GM18507 (cell line): ENCODE measurements at places on chromosomes 7 and 10.

- DNase-seq, result no peak
These were observed 25.1 kb downstream of the ALOX5 start for GRCh38 chr10:45399113-45399512.

DNA sequence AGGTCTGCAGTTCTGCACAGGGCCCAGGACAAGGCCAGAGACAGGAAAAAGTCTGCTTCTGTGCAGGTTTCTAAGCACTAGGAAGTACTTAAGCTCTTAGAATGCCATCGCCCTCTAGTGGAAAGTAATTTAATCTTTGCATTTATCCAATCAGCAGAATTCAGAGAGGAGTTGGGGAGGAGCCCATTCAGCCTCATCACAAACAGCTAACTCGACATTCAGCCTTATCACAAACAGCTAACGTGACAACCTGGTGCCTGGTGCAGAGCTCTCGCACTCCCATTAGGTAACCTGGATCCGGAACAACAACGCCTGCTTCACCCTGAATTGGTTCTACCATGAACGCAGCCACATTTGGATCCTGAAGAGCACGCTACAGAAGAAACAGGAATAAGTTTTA is 15.2 kb downstream of the OAT start:
- peak; percentile 42 for DNase-seq

GRCh38 chr10:82267014-82267413 is 392.0 kb downstream of the NRG3 start:
- no peak for DNase-seq

DNA sequence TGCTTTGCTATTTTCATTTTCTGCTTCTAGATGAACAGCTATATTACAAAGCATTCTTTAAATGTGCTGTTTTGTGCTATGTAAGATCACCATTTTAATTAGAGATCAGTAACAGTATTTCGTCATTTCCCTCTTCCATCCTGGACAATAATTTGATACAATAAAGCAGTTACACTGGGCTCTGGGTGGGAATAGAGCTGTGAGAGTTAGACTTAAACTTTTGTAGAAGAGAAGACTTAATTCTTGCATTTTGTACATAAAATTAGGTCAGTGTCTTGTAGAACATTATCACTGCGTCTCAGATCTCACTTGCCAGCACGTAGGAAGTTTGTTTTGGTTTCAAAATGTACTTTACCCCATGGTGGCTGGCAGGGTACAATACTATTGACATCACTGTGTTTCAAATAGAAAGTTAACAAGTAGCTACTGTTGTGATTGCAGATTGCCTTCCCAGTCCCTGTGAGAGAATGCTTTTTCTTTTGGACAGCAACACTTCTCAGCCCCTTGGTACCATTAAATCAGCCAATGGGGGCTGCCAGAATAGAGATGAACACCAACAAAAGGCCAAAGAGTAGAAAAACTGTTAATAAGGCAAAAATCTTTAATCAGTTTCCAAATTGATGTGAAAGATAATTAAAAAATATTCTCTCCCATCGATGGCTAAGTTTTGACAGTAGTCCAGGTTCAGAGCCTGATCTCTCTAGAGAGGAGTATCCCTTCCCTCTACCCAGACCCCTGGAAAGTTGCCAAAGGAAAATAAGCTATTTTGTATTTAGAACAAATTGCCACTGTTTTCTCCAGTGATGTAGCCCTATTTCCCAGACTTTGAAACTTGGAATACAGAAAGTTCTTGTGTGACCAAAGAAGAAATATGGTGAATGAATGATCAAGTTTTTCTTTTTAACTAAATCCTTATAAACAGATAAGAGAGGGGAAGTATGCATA is 35.1 kb downstream of the SMNDC1 start:
- DNase-seq, result no peak

DNA sequence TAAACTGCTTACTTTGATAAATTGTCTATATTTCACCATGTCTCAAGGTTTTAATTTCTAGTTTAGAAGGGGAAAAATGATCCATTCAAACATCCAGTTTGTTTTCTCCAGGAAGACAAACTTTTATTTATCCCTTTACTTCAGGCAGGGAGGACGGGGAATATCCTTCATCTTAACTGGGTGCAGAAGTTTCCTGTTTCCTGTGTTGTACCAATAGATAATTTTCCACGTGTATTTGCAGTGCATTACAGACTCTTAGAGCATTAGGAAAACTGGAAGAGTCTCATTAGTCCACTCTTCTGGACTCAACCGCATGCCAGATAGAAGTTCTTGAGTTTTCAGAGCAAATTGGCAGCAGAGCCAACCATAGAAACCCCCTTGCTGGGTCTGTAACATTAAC is 39.4 kb upstream of the PIP4K2A start:
- no peak for DNase-seq

- no peak for DNase-seq
These were observed 70.0 kb downstream of the AFAP1L2 start for GRCh38 chr10:114334301-114334700.

DNA sequence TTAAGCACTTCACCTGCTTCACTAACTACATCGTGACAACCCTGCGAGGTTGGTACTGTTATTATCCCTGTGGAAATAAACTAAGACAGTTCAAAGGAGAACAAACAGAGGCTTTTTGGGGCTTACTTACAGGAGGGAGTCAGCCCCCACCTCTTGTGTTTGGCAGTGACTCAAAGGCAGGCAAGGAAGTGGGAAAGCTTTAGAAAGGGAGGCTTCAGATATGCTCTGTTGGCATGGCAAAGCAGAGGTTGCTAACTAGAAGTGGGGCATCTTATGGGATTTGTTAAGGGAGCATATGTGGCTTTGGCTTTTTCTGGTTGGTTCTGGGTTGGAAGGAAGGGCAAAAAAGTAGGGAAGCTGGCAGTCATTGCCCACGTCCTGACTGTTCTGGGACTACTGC is 84.8 kb upstream of the AOAH start:
- DNase-seq, result no peak

GRCh38 chr10:102118867-102119266 is 1.3 kb downstream of the LDB1 start:
- DNase-seq, result no peak

GRCh38 chr10:120543291-120543690 is 86.3 kb downstream of the PLPP4 start:
- no peak for DNase-seq

DNA sequence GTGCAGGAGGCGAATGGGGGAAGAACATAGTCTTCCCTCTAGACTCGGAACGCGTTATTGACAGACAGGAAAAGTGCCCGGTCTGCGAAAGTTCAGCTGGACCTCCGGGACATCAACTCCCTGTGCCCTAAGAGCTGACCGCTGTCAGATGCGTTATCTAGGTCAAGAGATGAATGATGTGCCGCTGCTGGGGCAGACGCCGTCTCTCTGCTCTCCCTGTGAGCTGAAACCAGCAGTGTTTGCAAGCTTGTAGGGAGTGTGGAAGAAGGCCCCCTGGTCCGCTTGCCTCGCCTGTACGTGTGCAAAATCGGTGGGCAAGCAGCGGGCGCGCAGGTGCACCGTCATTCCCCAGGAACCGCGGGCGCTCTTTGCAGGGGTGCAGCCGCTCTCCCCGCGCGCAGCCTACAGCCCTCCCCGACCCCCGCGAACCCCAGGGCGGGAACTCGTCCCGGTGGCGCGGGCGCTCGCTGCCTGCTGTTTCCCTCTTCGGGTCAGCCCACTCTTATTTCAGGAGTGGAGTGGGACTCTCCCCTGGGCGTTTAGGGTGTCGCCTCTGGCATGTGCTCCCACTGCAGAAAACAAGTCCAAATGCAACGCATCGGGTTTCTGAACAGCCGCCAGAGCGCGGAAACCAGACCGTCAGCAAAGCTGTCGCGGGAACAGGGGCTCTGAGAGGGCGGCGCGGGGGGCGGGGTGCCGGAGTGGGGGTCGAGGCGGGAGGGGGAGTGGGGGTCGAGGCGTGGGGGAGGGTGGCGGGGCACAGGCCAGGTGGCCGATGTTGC is 1.8 kb upstream of the PFKFB3 start:
- DNase-seq, result no peak

GRCh38 chr10:36608866-36609265 is 516.5 kb upstream of the ANKRD30A start:
- DNase-seq, result no peak

- DNase-seq, result no peak
These were observed 25.9 kb upstream of the PTPRN2 start for GRCh38 chr7:158613481-158613880.

DNA sequence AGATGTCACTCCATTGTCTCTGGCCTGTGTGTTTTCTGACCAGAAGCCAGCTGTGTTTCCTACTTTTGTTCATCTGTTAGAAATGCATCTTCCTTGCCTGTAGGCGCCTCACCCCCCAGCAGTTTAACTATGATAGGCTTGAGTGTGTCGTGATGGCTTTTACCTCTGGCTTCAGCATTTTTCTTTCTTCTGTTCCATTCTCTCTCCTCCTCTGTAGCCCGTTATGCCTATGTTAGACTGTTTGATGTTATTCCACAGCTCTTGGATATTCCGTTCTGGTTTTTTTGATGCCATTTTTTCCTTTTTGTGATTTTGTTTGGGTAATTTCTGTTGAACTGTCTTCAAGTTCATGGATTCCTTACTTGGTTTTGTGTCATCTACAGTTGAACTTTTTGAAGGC is 17.9 kb downstream of the MMP21 start:
- no peak for DNase-seq

GRCh38 chr7:21454906-21455305 is 27.0 kb downstream of the SP4 start:
- DNase-seq, result no peak

GRCh38 chr10:47282657-47283018 is 17.4 kb upstream of the GDF10 start:
- DNase-seq, result no peak

DNA sequence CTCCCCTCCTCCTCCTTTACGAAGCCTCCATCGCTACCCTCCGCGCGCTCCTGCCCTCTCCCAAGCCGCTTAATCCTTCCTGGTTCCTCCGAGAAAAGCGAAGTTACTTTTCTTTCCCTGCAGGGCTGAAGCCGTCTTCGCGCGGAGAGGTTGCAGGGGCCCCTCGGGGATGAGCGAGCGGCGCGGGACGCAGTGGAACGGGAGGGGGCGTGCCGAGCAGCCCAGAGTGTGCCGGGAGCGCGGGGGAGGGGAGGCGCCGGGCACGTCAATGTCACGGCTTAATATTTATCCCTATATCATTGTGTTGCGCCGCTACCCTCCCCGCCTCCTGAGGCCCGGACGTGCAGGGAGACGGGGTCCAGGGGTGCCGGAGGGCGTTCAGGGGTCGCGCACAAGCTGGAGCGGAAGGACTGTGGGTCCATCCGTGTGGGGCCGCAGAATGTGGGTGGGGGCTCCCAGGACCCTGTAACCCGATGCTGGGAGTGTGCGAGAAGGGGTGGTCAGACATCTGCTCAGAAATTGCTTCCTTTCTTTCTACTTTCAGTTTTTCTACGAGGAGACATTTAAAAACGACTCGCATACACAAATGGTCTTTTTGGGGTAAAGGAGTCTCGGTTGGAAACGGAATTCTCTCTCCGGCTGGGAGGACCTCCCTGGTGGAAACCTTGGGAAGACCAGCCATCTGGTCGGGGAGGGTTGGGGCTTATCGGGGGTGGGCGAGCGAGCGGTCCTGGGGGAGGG is 2.4 kb downstream of the CDK6 start:
- DNase-seq, result no peak

GRCh38 chr10:17425584-17426262 is 28.7 kb downstream of the ST8SIA6 start:
- no peak for DNase-seq

DNA sequence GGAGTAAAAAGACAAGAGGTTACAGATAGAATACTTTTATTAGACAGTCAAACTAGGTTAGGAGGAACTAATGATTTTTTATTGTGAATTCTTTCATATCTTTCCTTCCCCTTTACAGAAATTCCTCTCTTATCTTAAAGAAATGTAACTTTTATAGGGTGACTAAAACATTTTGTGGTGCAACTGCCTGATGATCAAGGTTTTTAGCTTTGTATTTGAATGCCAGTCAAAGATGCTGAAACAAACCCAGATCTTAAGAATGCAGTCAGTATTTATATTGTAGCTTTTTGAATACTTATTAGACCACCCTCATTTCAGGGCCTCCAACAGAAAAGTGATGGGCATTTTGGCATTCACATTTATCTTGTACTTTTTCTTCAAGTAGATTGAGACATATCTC is 27.4 kb downstream of the TAX1BP1 start:
- DNase-seq, result no peak

- DNase-seq, result no peak
These were observed 86.6 kb downstream of the ODAD2 start for GRCh38 chr10:27912231-27912630.

GRCh38 chr10:128859738-128860386 is 607.2 kb upstream of the MGMT start:
- DNase-seq, result no peak

DNA sequence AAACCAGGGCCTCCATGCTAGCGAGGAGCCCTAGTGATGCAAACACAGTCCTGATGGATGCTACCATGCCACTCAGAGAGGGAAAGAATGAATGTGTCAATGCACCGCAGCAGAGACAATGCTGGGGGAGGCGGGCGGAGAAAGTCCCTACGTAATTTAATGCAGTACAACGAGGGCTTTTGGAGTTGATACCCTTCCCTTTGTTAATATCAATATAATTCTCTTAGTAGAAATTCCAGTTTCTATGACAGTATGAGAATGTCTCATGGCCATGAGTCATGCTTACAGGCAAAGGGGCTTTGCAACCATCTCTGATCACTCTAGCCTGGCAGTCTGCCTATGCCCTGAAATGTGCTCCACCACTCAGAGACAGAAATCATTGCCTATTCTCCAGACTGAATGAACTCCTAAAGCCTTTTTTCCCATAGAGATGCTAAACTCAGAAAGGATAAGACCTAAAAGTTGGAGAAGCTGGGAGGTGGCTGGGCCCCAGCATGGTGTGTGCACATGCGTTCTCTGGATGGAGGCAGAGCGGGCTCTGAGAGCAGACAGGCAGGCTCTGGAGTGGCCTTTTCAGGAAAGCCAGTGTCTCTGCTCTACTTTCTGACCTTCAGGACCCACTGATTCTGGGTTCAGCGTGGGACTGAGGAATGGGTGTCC is 20.3 kb upstream of the GIMAP2 start:
- DNase-seq, result no peak

GRCh38 chr10:133156674-133157579 is 3.1 kb upstream of the KNDC1 start:
- no peak for DNase-seq

DNA sequence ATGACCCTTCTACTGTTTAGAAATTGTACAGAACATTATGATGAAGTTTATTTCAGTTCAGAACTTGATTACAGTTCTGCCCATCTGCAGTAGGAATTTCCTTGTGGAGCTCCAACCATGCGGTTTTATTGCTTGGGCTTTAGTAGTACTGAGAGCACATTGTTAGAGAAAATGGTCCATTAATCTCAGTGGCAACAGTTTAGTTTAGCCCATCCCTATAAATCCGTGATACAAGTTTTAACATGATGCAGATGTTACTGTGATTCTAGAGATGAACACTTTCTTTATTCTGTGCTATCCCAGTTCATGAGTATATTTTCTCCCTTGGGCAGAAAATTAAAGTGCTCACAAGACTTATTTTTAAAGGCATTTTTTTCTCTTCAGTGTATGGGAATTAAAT is 84.8 kb upstream of the FZD8 start:
- DNase-seq, result no peak

- DNase-seq, result no peak
These were observed 50.7 kb downstream of the WNT2 start for GRCh38 chr7:117272017-117272759.

- DNase-seq, result no peak
These were observed 14.6 kb downstream of the UMAD1 start for GRCh38 chr7:7654964-7655715.

GRCh38 chr7:130299866-130300265 is 6.9 kb downstream of the CPA4 start:
- no peak for DNase-seq
